ENCODE measurements at places on chromosomes 11 and 22.

DNA sequence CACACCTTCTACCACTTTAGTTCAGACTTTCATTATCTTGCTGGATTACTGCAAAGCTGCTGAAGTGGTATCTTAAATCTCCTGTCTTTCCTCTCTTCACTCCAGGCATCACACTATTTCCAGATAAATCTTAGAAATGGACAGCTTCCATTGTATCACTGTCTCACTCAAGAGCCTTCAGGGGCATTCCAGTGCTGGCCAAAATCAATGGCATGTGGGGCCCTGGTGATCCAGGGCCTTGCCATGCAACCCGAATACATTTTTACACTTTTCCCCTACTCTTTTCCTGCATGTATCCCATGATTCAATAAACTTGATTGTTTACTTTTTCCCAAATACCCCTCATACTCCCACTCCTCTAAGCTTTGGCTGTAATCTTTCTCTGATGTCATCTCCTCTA, 39.4 kb upstream of the DEUP1 start:
- DNase-seq = no peak

GRCh38 chr22:26837784-26838470, 180.5 kb downstream of the MIAT start:
- DNase-seq = no peak

DNA sequence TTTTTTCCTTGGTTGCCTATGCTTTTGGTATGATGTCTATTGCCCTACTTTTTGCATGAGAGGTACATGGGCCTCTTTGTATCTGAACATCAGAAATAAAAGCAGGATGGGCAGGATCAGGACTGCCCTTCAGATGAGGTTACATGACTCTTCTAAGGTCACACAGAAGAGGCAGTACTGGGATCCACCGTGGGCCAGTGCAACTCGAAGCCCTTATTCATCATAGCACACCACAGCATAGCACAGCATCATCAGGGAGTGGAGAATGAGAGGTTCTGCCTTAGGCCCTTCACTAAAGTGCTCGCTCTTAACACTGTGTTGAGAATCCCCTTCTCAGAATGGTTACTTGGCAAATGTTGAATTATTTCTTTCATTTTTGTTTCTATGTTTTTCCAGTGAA, 88.3 kb downstream of the C22orf31 start:
- no peak for DNase-seq

GRCh38 chr11:134485316-134485715, 73.3 kb upstream of the B3GAT1 start:
- DNase-seq = no peak

GRCh38 chr22:39962071-39962470, 1.9 kb downstream of the TMA7B start:
- DNase-seq = no peak

GRCh38 chr22:25137577-25138525, 61.8 kb upstream of the CRYBB3 start:
- DNase-seq = no peak

DNA sequence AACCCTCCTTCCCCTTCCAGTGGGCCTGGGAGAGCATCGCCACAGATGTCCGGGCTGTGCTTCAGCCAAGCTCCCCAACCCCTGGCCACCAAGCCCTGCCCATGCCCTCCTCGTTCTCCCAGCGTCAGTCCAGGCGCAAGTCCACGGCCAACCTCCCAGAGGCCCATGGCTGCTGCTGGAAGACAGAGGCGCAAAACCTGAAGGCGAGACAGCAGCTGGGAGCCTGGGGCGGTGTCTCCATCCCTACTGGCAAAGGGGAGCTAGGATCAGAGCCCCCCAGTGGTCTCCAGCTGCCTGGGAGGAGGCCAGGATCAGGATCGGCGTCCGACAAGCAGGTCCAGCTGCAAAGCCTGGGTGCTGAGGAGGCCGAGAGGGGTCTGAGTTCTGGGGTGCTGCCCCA, 1.9 kb downstream of the TSGA10IP start:
- DNase-seq = no peak

GRCh38 chr11:44977493-44977984, 26.9 kb upstream of the TP53I11 start:
- no peak for DNase-seq

GRCh38 chr22:47486569-47487312, 724.3 kb downstream of the TBC1D22A start:
- no peak for DNase-seq

GRCh38 chr22:33209930-33210784, 152.0 kb upstream of the SYN3 start:
- DNase-seq = peak; percentile 31

GRCh38 chr11:23278121-23278520, 417.8 kb upstream of the CCDC179 start:
- no peak for DNase-seq

DNA sequence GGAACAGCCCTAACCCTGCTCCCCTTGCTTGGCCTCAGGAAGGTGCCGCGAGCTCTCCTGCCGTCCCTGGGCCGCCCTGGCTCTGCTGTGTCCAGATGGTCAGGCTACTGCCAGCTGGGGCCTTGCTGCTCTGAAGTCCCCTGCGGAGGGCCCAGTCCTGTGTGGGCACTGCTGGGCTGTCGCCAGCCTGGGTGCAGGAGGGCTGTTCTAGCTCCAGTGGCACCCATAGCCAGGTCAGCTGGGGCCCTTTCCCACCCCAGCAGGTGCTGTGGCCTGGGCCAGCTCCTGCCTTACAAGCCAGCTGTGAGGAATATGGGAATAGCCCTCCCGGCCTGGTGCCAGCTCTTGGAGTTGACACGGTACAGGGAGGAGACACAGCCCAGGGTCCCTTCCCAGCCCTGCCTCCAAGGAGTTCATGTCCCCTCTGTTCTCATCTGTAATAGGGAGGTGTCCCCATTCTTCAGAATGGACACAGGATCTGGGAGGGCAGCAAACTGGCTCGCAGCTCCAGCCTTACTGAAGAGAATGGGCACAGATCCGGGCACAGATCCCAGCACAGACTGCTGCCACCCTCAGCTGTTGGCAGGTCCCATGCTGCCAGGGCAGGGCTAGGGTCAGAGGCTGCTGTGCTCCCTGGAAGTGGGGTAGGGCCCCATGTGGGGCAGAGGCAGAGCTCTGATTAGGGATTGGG, 3.9 kb downstream of the DERL3 start:
- DNase-seq = no peak
